ENCODE measurements at places on chromosomes 5 and 9.

DNA sequence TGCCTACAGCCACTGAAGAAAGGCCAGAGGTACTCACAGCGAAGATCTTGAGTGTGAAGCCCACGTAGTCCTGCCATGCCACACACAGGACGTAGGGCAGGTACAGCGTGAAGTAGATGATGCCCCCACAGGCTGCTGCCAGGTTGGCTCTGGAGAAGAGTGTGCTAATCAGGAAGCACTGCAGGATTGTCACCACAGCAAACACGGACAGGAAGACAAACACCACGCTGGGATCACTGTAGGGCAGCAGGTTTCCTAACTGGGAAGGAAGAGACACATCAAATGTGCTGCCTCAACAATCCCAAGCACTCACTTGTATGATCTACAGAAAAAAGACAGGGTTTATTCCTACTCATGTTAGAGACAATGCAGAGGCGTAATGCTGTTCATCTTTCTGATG is 63.0 kb downstream of the NIPSNAP3B start:
- no peak for DNase-seq

- no peak for DNase-seq
Observed at GRCh38 chr5:115243412-115243811, 19.3 kb downstream of the PGGT1B start.

DNA sequence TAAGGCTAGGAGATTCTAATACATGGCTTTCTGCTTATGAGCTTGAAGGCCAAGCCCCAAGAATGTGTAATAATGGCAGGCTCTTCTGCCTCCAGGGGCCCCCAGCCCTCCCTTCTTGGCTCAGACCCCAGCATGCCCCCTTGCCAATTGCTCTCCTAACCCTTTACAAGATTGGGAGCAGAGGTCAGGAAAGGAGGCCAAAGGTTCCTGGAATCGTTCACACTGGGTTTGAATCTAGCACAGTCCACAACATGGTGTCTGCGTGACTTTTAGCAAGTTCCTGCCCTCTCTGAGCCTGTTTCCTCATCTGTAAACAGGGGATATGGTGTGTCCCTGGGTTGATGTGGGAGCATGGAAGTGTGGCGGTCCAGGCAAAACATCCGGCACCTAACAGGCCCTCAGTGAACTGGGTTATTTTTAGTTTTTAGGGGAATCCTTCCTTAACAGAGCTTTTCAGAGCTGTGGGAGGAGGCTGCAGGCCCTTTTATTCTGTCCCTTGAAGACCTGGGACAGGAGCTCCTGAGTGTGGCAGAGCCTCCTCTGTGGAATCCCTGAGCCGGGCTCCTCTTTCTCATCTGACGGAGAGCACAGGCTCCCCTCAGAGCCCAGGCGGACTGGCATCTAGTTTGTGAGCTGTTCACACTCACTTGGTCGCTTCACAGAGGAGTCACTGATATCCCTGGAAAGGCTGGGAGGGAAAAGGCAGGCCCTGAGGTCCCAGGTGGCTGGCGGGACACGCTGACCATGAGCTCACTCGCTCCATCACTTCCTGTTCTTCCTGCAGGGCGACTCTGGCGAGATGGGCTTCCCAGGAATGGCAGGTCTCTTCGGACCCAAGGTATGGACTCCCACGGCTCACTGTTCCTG is 23.4 kb upstream of the ORM1 start:
- DNase-seq, result no peak

DNA sequence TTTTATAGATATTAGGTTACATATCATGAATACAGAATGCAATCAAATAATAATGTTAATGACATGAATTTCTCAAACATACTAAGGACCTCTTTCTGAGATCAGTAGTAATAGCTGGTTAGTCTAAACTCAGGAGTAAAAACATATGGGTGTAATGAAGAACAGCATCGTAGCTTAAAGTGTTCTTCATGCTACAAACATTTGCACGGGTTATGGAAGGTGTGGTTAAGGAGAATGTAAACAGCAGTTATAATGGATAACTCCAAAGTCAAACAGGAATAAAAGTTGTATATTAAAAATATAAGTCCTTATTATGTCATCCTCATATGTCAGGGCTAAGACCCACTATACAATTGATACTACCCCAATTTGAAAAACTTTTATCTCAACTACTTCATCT is 112.5 kb downstream of the RICTOR start:
- no peak for DNase-seq

DNA sequence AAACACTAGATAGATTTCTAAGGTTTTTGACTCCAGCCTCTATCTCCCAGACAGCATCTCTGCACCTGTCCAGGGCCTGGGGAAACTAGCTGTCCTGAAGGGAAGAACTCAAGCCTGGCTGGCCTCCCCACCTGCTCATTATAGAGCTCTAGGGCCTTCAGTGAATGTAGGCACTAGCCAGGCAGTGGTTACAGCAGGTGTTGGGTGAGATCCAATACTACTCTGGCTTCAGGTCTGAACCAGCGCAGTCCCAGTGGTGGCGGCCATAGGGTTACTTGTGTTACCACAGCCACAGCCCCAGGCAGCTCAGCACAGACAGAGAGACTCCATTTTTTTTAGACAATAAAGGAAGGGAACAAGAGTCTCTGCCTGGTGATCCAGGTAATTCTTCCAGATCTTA is 449.2 kb downstream of the IRX1 start:
- no peak for DNase-seq

GRCh38 chr5:40911266-40911665 is 2.0 kb downstream of the C7 start:
- no peak for DNase-seq

GRCh38 chr9:88174324-88174723 is 36.0 kb upstream of the SPATA31C2 start:
- no peak for DNase-seq

DNA sequence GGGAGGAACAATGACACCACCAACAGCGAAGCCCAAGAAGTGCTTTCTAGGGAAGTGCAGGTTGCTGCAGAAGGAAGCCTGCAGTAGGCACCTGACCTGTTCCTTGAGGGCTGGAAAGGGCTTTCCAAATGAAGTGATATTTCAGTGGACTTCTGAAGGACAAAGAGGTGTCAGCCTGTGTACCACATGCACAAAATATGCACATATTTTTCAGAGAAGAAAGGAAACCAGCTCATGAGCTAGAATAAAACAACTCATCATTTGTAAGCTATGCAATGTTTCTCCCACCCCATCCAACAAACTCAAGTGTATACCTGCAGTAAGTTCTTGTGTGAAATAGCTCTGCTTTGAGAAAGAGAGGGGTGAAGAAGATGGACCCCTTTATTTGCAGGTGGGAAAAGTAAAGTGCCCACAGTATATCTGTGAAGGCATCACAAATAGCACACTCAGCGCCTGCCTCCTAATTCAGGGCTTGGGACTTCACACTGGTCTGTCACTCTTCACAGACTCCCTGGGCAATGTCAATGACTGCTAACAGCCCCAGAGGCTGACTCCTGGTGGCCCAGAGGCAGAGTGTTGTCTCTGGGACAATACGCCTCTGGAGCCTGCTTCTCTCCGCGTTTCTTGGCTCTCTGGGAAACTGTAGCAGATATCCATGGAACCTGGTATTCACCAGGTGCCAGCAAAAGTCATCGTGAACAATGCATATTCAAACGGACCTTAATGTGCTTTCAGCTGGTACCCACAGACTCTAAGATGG is 198.1 kb upstream of the EFNA5 start:
- DNase-seq, result no peak

GRCh38 chr9:128091144-128091543 is 23.1 kb downstream of the SLC25A25 start:
- no peak for DNase-seq

- no peak for DNase-seq
Observed at GRCh38 chr9:31030741-31031202, 1353.7 kb upstream of the ACO1 start.

- no peak for DNase-seq
Observed at GRCh38 chr9:89740722-89741121, 135.9 kb downstream of the GADD45G start.

DNA sequence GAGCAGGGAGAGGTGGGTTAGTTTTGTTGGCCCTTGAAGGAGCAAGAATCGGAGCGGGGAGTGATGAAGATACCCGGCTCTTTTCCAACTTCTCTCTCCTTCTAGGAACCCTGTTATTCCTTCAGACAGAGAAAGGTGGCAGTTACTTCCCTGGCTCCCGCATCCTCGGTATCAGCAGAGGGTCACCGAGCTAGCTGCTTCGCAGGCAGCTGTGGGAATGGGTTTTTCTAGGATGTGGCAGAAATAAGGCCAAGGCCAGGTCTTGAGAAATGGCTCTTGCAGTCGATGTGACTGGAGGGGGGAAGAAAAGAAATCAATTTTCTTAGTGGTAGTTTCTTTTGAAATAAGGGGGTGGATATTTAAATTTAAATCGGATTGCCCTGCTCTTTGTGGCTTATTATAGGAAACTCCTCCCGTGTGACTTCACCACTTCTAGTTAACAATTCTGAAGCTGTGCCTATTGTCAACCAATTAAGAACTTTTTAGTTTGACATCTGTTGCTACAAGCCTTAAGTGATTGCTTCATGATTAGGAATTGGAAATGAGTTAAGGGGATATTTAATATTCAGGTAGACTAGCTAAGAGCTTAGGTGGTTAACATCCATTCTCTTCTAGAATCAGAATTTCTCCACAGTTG is 1.4 kb downstream of the SAP30L start:
- DNase-seq, result no peak

GRCh38 chr5:121967187-121967586 is 5.4 kb downstream of the SRFBP1 start:
- DNase-seq, result no peak

DNA sequence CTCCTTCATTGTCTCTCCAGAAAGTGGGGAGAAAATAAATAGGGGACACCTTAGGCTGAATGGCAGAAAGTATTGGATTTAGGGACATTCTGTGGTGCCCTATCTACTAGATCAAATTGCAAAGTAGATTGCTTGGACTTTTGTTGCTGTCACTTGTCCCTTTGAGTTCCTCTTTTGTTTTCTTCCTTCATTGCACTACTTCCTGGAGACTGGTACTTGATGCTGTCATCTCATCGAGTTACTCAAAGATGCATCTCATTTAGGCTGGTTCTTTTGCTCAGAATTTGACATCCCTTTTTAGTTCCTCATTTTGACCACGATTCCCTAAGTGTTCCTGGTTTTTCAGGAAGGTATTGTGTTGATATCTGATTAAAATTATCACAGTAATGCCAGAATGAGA is 137.6 kb downstream of the ADGRV1 start:
- DNase-seq, result no peak

GRCh38 chr5:71693828-71694427 is 25.1 kb upstream of the CARTPT start:
- DNase-seq, result no peak

- DNase-seq, result no peak
Observed at GRCh38 chr5:125928663-125929062, 494.5 kb upstream of the GRAMD2B start.

GRCh38 chr5:67063791-67064190 is 132.8 kb downstream of the CD180 start:
- no peak for DNase-seq

DNA sequence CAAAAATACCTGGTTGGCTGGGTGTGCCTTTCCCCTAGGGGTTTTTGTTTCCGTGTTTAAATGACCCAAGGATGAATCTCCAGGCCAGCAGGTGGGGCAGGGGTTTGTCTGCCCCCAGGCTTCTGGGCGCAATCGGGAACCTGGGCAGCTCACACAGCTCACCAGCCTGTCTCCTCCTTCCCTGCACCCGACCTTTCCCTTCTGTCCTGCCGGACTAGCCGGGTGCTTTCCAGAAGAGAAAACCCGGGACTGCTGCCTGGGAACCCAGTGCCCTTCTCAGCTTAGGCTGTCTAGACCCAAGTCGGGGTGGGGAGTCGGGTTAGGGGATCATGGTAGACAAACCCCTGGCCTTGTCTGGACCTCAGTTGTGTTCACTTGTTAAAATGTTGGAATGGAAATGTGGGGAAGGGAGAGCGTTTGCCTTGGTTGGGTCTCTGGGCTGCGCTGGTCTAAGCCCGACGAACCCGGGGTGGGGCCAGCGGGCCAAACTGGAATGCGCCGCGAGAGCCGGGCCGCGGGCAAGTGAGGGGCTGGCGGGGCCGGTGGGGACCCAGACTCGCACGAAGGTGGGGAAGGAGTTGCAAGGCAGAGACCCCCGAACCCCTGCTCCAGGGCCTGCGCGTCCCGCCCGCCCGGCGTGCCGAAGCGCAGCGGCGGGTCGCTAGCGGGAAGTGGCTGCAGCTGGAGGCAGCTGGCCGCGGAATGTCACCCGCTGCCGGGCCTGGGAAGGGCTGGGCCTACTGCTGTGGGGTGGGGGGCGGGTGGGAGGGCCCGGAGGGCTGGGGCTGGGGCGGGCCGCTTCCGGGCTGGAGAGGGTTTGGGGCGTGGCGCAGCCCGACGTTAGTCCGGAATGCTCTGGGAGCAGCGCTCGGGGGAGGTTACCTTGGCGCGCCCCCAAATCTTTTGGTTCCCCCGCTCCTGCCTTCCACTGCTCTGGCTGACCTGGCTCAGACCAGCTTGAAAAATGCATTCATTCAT is 84.6 kb downstream of the DAB2IP start:
- DNase-seq, result no peak

- DNase-seq, result no peak
Observed at GRCh38 chr9:72130321-72130720, 18.9 kb upstream of the GDA start.

DNA sequence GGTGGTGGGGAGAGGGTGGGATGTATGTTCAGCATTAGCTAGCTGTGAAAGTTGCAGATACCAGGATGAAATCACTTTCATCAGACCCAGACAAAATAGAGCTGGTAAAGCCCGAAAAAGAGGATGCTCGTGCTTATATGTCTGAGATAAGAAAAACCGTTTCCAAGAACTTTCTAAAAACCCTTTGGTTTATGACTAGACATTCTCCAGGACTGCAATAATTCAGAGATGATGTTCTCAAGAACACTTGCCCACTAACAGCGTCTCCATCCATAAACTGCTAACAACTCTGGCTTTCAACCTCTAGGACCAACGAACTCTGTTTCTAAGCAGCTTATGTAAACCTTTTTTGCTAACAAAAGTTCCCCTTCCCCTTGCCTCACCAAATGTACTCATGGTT is 8.4 kb upstream of the AMACR start:
- DNase-seq, result no peak

DNA sequence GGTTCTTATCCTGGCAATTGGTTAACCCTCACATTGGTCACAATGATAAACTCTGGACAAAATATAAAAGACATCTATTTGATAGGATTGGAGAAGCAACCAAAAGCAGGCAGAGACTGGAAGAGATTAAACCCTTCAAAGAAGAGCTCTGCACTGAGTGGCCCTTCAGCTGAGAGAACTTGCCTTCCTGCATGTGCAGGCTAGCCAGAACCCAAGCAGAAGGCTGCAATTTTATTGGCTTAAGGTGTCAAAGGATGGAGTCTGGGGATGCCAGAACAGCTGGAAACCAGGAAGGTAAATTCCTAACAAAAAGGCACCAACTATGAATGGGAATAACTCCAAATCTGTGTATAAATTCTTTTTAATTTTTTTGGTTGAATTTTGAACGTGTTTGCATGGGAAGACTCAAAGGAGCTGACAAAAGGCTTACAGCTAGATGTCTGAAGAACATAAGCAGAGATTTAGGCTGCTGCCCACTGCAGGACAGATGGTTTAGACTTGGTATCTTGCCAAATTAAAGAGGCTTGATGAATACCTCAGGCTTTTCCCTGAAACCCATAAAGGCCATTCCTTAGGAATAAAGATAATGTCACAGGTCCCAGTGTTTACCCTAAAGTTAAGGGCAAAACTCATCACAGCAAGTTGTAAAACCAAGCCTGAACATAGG is 66.3 kb downstream of the NR2F1 start:
- DNase-seq, result no peak

Data from effector memory CD4-positive, alpha-beta T cell (primary cell).